NCI-H510A treated with DMSO at 0.1 percent for 48 hours (cell line): ENCODE measurements at places on chromosomes 3 and 15.

- DNase-seq = no peak
Observed at GRCh38 chr3:13530241-13531009, 18.5 kb upstream of the FBLN2 start.

DNA sequence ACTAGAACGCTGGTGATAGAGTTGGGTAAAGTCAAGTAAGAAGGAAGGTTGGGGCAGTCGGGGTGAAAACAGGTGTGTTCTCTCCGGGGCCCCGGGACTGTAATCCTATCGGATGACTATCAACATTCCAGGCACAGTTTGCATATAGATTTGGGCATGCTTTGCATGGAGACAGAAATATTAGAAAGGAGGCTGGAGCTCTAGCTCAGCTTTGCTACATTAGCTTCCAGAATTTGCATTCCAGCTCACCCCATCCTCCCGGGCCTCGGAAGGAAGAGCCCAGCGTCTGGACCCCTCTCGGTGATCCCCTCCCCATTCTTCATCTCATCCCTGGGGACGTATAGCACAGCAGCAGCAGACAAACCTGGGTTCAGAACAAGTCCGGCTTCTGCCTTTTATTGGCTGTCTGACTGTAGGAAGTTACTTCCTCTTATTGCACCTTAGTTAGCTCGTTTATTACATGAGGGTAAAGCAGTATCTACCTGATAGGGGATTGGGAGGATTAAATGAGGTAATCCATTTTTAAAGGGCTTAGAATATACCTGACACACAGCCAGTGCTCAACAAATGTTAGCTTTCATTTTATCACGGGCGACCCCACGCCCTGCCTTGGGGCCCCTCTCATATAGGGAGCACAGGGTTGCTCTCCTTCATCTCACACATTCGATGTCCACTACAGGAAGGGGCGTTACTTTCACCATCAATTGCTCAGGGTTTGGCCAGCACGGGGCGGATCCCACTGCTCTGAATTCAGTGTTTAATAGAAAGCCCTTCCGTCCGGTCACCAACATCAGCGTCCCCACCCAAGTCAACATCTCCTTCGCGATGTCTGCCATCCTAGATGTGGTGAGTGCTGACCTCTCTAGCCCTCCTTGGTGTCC lies 3.2 kb downstream of the HTR3E start:
- no peak for DNase-seq

DNA sequence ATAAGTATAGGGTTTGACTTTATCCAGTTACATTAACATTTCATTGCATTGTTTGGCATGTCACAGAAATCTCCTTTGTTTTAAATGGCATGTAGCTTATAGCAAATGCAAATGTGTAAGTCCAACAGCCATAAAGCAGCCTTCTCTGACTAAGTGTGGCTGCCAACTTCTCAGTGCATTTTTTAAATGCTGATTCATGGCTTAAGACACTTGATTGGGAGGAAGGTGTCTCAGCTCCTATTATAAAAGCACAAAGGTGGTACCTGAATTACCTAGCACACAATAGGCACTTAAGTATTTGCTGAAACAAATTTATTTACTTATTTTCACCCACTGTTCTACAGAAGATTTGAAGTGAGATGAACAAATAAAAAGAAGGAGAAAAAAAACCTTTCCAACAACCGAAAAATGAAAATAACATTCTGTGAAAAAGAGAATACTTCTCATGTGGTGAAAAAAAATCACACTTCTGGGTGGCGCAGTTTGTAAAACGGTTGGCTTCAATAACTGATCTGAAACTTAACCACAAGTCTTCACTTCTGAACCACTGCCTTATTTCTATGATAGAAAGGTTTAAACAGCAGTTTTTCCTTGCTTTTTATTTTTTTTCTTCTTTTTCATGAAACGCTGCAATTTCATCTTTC lies 105.5 kb upstream of the ICE2 start:
- DNase-seq = no peak

GRCh38 chr3:47475029-47475569 lies 642 bp downstream of the SCAP start:
- no peak for DNase-seq
